Nephron progenitor cell (in vitro differentiated cells): ENCODE measurements at places on chromosomes 4 and X.

DNA sequence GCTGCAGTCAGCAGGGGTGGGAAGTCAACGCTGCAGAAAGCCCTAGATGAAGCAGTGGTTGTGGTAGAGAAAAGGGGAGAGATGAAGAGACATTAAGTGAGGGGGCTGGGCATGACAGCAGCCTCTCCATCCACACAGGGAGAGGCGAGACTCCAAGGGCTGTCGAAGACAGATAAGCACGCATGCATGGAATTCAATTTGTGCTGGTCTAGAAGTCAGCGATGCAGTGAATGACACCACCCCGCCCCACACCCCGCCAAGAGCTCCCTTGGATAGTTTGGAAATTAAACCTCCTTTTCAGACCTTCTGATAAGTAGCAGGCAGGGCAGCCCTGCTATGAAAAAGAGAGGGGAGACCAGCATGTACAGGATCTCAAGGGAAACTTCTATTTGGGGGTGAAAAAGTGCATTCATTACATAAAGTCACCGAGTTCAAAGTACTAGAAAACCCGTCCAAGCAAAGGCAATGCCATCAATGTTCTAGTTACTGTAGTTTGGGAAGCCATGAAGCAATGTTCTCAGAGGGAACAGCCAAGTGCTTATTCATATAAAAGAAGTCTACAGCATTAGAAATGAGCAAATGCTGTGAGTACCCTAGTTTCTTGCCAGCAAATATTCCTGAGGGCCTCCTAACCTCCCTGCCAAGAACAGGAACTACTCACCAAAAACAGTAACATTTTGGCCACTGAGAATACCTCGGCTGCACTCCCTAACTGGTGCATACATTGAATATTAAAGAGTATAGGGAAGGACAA, 152.3 kb upstream of the ANXA10 start:
- H3K4me1 ChIP-seq, result no peaks in the 10 kb centered on the region
- H3K27ac ChIP-seq, result no peak overlapping the region
- peak; percentile 3 for DNase-seq
- no peaks in the 10 kb centered on the region for H3K36me3 ChIP-seq
- peaks cover 5% of the 10 kb centered on the region for H3K27me3 ChIP-seq
- no peak overlapping the region for H3K4me3 ChIP-seq

- no peaks in the 10 kb centered on the region for H3K36me3 ChIP-seq
- no peak overlapping the region for H3K4me3 ChIP-seq
- H3K27me3 ChIP-seq, result peaks cover 4% of the 10 kb centered on the region
- peak overlapping the region; percentile 60 for H3K27ac ChIP-seq
Measured at GRCh38 chrX:126994032-126994600, 174.6 kb downstream of the PRR32 start.

GRCh38 chr4:124710015-124710741, 2.4 kb downstream of the ANKRD50 start:
- H3K4me3 ChIP-seq, result no peak overlapping the region
- no peaks in the 10 kb centered on the region for H3K27me3 ChIP-seq
- peaks cover 34% of the 10 kb centered on the region for H3K36me3 ChIP-seq
- H3K27ac ChIP-seq, result no peak overlapping the region
- DNase-seq, result peak; percentile 8

GRCh38 chr4:101784957-101785356, 5.6 kb upstream of the BANK1 start:
- no peak overlapping the region for H3K4me3 ChIP-seq
- no peak overlapping the region for H3K27ac ChIP-seq
- H3K27me3 ChIP-seq, result no peaks in the 10 kb centered on the region

DNA sequence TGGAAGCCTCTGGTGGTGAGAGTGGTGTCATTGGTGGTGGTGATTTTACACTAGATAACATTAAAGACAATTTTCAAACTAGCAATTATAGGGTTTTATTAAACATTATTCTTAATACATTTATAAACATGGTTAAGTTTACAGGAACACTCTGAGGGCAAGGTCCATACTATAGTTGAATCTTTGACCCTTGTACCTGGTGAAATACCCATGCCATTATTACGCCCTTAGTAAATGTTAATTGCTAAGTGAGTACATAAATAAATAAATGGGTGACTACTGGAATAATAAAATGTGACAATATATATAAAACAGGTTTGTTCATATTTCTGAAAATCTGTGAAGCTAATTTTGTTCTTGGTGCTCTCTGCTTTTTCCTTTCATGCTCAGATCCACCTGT, 13.6 kb upstream of the CLNK start:
- DNase-seq, result no peak
- no peaks in the 10 kb centered on the region for H3K4me1 ChIP-seq
- no peaks in the 10 kb centered on the region for H3K27me3 ChIP-seq

DNA sequence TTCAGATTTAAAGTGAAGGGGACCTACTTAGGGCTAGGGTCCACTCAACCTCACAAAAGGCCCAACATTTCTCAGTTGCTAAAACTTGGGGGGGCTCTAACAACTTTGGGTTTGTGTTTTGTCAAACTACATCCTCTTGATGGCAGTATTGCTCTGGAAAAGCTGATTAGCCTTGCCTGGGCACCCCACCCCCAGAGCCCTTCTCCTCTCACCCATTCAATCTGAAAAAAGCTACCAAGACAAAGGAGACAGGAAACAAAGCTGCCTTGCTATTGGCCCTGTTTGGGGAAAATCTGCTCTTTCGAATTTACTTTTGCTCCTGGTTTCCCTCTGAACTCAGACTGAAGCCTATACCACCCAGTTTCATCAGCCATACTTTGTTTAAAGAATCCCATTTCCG, 195.2 kb upstream of the STK26 start:
- DNase-seq, result peak; percentile 26
- peak overlapping the region; percentile 76 for H3K27ac ChIP-seq
- peaks cover 50% of the 10 kb centered on the region for H3K4me1 ChIP-seq
- peak overlapping the region; percentile 93 for H3K4me3 ChIP-seq
- H3K27me3 ChIP-seq, result no peaks in the 10 kb centered on the region

DNA sequence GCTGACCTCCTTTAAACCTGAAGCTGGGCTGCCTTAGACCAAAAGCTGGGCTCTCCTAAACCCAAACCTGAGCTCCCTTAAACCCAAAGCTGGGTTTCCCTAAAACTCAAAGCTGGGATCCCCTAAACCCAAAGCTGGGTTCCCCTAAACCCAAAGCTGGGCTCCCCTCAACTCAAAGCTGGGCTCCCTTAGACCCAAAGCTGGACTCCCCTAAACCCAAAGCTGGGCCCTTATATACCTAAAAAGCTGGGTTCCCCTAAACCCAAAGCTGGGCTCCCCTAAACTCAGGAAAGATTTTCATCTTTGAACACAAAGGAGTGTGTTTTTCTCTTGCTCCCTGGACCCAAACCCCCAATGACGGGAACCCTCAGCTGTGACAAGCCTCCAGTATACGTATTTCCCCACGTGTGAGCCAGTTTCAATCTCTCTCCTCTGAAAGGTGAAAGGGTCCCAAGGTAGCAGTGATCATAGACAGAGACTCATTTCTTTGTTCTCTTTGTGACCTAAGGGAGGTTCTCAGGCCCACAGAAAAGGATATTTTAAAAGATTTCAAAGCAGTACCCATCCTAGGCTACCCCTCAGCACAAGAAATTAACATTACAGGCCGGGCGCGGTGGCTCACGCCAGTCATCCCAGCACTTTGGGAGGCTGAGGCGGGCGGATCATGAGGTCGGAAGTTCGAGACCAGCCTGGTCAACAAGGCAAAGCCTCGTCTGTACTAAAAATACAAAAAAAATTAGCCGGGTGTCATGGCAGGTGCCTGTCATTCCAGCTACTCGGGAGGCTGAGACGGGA, 31.3 kb upstream of the ASMTL start:
- DNase-seq, result no peak
- H3K27ac ChIP-seq, result no peak overlapping the region
- peaks cover 4% of the 10 kb centered on the region for H3K27me3 ChIP-seq
- H3K36me3 ChIP-seq, result peaks cover 10% of the 10 kb centered on the region

DNA sequence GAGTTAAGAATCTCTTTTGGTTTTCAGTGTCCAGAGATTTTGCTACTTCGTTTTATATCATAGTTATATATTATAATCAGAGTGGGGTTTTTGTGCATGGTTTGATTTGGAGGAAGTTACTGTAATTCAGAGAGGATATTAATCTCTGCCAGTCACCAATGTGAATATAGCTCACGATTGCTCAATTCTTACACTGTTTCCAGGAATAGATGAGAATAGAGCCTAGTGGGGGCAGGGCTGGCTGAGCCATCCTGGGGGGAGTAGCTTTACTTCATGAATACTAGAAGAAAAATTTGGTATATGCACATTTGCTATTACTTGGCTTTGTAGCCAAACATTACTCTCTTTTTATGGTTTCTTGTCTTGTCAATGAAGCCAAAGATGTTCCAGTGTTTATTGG, 60.9 kb upstream of the TRPC3 start:
- H3K27ac ChIP-seq, result no peak overlapping the region
- H3K27me3 ChIP-seq, result peaks cover 12% of the 10 kb centered on the region

GRCh38 chr4:88240297-88240714, 44.1 kb downstream of the PPM1K start:
- H3K4me3 ChIP-seq, result no peak overlapping the region
- H3K4me1 ChIP-seq, result peaks cover 13% of the 10 kb centered on the region
- no peak for DNase-seq
- H3K27me3 ChIP-seq, result peaks cover 4% of the 10 kb centered on the region
- H3K36me3 ChIP-seq, result no peaks in the 10 kb centered on the region

GRCh38 chrX:151818828-151819227, 84.3 kb downstream of the CNGA2 start:
- H3K27me3 ChIP-seq, result peaks cover 3% of the 10 kb centered on the region
- no peak overlapping the region for H3K4me3 ChIP-seq
- H3K27ac ChIP-seq, result no peak overlapping the region
- H3K4me1 ChIP-seq, result no peaks in the 10 kb centered on the region
- no peak for DNase-seq

DNA sequence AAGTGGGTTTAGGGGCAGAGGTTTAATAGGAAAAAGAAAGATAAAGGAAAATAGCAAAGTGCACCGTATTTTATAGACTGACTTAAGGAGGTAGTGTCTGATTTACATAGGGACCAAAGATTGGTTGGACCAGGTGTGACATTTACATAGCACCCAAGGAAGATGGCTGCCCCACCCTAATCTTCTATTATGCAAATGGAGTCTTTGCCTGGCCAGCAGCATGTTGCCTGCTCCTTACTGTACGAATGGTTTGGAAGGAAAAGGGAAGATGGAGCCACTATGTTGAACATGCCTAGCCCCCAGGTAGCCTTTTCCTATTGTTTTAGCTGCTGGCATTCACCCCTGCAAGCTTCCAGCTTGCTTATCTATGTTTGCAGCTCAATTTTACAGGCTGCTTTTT, 146.2 kb upstream of the PDE5A start:
- H3K27ac ChIP-seq, result no peak overlapping the region
- DNase-seq, result no peak
- H3K36me3 ChIP-seq, result no peaks in the 10 kb centered on the region
- no peak overlapping the region for H3K4me3 ChIP-seq
- peaks cover 3% of the 10 kb centered on the region for H3K27me3 ChIP-seq
- no peaks in the 10 kb centered on the region for H3K4me1 ChIP-seq
